ENCODE measurements at places on chromosomes 2 and 18.

GRCh38 chr2:101234169-101234938, 18.3 kb upstream of the CNOT11 start:
- DNase-seq, result peak; percentile 70

- DNase-seq, result no peak
These were observed 72.7 kb downstream of the CLIP4 start for GRCh38 chr2:29187926-29188325.

DNA sequence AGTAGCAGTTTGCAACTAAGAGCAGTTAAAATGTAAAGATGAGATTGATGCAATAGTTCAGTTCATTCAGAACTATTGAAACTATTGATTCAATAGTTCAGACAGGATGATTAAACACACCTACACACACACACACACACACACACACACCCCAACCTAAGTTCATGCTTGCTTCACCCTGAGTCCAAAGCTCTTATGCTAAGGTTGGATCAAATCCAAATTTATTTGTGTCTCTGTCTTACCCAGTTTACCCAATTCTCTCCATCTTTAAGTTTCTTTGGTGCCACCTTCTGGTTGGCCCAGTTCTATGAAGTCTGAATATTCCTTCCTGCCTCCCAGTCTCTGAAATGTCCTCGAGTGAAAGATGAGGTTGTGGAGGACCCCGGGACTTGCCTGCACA, 5.1 kb downstream of the SERPINB8 start:
- peak; percentile 45 for DNase-seq

DNA sequence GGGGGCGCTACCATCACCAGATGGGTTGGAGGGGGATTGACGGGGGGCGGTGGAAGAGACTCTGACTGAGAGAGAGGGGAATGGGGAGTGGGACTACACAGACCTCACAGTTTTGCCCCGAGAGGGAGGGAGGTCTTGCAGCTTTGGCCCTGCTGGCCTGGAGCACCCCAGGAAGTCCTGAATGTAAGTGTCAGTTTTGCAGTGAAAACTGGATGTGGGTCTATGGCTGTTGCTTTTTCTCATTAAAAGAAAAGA, 2.4 kb downstream of the TCF7L1 start:
- no peak for DNase-seq

DNA sequence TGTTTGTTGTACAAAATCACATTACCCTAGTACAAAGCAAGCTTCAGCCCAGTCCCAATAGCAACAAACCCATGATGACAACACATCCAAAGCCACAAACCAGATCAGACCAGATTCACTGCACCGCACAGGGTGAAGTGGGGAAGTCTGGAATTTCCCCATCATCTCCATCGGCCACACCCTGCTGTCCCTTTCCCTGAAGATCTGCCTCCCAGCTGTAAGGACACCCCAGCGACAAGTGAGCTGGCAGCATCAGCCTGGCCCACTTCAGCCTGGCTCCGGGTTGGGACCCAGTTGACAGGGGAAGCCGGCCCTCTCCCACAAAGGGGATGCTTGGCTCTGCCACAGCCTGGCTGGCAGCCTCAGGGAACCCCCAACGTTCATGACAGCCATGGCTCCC, 207.6 kb downstream of the MGAT5 start:
- no peak for DNase-seq

- no peak for DNase-seq
These were observed 128.3 kb downstream of the CYRIA start for GRCh38 chr2:16537347-16537746.

GRCh38 chr2:147482111-147482895, 362.5 kb upstream of the ACVR2A start:
- no peak for DNase-seq

DNA sequence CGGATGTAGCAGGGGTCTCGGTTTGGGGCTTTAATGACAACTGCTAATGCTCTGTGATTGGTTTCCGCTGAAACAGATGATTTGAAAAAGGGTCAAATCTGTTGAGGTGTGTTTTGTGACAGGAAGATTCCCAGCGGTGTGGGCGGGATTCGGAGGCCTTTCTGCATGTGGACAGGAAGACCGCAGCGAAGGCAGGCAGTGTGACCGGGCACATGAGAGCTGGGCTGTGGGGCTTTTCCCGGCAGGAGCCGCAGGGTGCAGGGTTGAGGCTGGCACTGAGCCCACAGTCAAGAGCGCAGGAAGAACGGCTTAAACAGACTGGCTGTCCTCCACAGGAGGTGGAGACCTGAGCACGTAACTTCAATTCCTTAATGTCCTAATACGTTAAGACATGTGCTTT, 180.0 kb upstream of the TPO start:
- DNase-seq, result no peak

DNA sequence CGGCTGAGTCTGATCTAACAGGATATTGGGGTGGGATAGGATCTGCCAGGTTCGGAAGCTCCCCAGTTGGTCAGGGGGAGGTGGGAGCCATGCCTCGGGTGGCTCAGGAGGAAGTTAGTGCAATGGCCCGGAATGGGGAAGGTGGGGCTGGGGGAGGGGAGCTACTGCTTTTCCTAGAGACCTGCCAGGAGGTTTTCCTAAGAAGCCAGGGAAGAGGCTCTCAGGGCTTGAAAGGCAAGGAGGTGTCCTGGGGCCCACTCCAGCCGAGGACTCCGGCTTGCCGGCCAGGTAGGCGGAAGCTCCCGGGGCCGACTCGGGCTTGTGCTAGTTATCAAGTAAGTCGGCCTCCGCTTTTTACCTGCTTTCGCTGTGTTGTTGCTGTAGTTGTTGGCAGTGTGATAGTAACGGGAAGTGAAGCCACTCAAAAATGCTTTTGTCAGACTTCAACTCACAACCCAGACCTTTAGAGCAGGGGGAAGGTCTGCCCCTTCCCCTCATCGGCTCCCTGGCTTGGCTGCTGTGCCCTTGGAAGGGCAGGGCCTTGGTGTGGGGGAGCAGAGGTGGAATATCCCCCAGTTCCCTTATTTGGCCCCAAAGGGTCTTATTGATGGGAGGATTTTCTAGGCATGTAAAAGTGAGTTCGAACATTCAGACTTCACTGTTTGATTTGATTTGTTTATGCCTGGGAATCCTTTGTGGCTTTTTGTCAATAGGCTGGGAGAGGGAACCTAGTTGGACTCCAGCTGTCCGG, 5.4 kb downstream of the GDF7 start:
- no peak for DNase-seq

- DNase-seq, result no peak
These were observed 58.6 kb upstream of the CHN1 start for GRCh38 chr2:175063741-175064140.

DNA sequence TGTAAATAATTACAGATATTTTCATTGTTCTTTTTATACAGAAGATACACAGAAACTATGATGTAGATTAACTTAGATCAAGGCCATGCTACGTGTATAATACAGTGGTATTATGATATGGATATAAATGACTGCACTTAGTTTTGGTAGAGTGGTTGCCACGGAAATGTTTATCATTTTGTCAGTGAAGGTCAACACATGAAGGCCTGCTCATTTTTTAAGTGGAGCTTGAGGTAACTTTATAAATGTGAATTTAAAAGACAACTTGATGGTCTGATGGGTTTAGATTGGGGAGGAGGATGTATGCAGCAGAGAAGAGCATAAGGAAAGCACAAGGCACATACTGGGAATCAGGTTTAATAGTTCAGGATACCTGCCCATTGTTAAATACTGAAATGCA, 14.4 kb upstream of the BBS5 start:
- no peak for DNase-seq

All from mucosa of gallbladder (tissue), 1 donor.